HuH-7 (cell line): ENCODE measurements at places on chromosomes 12 and 14.

DNA sequence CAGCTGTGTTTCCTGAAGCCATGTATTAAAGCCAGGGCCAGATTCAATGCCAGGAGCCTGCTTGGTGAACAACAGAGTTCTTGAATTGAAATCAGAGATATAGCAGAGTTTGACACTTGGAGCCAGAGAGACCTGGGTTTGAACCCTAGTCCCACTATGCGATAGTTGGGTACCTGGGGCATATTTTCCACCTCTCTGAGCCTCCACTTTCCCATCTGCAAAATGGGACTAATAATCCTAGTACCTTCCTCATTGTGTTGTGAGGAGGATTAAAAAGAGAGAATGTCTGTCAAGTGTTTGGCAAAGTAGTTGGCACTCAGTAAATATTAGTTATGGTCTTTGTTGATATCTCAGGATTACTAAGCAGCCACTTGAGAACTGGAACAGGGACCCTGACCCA lies 6.0 kb upstream of the HRK start:
- DNase-seq = no peak

DNA sequence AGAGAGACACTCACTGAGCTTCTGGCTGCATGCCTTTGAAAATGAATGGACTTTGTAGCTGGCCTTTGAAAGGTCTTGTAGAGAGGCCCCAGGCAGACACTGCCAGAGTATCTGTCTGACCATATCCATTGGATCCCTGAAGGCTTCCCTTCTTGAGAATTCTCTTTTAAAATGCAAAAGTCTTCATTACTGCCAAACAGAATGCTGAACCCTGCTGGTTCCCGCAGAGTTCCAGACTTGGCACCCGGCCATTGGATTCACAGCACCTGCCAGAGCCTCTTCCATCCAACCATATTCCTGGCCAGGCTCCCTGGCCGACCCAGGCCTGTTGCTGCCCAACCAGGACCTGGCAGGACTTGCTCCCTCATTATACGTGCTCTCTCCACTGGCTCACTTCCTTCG lies 182.5 kb downstream of the GXYLT1 start:
- DNase-seq = no peak

DNA sequence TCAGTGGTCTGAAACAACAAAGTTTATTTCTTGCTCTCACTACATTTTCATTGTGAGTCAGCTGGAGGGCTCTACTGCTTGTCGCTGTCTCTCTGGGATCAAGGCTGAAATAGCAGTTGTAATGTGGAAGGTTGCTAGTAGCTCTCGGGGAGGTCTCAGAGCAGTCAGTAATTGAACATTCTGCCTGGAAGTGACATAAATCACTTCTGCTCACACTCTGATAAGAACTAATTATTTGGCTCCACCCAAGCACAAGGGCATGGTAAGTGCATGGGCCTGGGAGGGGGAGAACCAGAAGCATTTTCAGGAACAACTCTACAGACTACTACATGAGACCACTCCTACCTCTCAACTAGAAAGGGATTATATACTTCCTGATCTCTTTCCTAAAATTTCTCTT lies 128.2 kb downstream of the TMEM117 start:
- DNase-seq = no peak

DNA sequence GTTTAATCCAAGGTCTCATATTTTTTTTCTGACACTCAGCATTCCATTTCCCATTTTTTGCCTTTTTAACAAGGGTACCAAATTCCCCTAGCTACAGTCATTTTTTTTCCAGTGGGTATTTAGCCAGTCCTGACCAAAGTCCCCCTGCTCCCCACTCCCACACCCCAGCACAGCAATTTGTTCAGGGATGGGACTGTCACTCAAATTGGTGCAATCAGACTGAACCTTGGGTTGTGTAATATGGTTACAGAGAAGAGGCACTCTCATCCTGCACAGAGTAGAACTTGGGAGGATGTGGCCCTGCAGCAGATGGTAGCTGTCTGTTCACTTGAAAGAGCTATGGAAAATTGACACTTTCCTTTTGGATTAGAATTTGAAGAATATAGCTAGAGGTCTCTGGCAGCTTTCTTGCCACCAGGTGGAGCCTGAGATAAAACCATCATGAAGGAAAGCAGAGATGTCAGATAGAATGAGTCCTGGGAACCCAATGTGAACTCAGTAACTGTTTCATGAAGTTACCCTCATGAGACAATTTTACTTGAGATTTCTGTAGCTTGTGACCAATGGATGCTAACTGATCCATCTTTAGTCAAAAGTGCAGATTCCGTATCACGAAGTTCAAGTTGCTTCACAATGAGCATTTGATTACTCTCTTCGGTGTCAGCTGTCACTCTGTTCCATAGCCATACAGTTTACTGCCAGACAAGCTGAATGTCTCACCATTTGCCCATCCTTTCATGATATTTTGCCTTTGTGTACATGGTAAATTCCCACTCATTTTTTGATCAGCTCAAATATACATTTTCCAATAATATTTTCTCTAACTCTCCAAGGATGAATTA lies 394.0 kb upstream of the SYT1 start:
- peak; percentile 6 for DNase-seq

DNA sequence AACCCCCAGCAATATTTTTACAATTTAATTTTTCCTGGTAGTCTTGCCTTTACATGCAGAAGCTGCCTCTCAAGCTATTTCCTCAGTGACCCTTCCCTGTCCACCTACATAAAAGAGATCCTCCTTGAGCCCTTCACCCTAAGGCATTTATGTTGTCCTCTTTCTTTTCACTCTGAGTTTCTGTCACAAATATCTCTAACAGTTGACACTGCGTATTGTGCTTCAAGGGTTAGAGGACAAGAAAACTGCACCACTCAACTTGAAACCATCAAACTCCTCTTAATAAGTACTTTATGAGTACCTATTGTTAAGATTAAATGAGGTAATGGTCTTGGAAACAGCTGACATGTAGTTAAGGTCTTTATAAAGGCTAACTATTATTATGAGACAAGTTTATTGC lies 557.7 kb downstream of the TRHDE start:
- DNase-seq = no peak

GRCh38 chr12:25970916-25971653 lies 12.6 kb downstream of the RASSF8 start:
- no peak for DNase-seq

DNA sequence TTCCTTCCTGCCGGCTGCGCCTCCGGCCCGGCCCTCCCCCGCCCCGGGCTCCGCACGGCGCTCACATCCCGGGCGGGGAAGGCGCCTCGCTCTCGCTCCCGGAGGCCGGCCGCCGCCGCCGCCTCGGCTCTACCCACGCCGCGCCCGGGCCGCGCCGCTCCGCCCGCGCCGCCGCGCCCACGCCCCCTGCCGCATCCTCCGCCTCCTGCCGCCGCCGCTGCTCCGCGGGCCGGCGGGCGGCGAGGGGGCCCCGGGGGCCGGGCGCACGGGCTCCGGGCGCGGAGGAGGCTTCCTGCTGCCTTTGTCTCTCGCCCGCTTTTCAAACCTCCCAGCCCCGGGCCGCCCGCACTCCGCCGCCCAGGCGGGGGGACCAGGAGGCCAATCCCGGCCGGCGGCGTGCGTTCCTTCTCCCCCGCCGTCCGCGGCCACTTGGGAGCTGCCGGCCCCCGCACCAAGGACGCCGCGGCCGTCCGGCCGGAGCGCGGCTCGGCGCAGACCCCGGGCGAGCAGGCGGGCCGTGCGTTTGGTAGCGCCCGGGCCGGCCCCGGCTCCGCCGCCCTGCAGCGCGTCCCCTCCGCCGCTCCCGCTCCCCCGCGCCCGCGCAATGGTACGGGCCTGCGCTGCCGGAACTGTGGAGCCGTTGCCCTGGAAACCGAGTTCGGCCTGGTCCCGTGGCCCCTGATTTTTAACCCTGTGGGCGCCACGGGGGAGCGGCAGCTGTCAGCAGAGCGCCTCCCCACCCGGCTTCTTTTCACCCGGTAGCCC lies at the start of gene FBXL14:
Gene FBXL14 (minus strand): TSS at position 321 of the 765 bp plus-strand sequence. CDS start 515 bp downstream, outside the sequence.
- DNase-seq = peak; percentile 89

DNA sequence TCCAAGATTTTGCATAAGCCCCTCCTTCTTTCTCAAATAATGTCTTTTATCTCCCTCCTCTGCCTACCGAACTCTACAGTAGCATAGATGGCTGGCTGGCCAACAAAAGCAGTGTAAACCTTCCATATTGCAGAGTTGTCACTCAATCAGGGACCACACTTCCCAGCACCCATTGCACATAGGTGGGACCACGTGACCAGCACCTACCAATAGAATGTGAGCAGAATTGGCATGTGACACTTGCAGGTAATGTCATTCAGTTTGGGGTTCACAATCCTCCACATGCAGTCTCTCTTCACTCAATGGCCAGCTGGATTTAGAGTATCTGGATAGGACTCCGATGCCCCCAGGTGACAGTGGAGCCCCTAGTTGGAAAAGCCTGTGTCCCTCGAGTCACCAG lies 190.3 kb upstream of the CRY1 start:
- no peak for DNase-seq

GRCh38 chr14:93431036-93431670 lies 414 bp downstream of the UNC79 start:
- peak; percentile 6 for DNase-seq

DNA sequence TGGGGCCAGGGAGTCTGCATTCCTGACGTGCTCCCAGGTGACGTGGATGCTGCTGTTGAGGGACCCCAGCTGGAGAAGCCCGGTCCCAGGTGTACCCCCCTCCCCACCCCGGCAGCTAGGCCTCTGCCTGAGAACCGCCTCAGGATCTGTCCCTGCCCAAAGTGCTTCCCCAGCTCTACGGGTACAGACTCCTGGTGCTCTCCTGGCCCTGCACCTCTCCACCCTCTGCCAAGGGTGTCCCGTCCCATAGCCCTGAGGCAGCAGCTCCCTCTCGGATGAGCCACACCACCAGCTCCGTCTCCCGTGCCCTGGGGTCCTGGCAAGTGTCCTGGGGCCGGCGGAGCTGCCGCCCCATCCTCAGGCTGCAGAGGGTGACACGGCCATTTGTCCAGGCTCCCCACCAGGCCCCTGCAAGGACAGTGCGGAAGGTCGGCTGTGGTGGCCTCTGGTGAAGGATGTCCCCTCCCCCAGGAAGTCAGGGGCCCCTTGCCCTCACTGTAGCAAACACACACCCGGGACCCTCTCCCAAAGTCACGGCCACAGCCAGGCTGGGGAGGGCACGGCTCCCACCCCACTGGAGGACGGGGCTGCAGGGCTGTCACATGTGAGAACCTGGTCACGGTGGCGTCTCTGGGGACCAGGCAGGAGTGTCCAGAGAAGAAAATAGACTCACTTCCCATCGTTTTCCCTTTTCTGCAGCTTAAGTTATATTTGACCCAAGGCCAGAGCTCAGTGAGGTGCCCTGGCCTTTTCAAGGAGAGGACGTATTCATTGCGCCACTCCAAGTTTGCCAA lies 74.4 kb upstream of the FBRSL1 start:
- DNase-seq = no peak

- DNase-seq = no peak
These were observed 7.0 kb downstream of the FOXA1 start for GRCh38 chr14:37587881-37588666.

DNA sequence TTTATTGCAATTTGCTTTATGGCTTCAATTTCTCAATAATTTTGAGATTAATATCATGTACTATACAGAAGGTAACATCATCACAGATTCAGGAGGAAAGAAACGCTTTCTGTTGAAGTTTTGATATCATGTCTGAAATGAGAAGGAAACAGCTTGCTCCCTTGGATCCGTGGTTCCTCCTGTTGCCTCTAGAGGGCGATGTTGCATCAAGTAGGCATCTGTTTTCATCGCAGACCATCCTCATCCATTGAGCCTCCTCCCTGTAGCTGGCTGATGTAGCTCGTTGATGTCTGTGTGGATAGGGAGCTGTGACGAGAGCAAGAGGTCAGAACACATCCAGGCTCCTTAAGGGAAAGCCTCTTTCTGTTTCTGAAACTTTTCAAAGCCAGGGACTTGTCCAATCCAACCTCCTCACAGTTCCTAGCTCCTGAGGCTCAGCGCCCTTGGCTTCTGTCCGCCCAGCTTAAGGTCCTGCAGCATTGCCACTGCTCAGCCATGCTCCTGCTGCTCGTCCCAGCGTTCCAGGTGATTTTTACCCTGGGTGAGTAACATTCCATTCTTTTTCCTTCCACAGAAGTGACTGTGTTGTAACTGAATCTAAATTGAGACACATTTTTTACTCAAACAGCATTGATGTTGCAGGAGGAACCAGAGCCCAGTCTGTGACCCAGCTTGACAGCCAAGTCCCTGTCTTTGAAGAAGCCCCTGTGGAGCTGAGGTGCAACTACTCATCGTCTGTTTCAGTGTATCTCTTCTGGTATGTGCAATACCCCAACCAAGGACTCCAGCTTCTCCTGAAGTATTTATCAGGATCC lies 304.8 kb upstream of the OR4E1 start:
- peak; percentile 37 for DNase-seq

DNA sequence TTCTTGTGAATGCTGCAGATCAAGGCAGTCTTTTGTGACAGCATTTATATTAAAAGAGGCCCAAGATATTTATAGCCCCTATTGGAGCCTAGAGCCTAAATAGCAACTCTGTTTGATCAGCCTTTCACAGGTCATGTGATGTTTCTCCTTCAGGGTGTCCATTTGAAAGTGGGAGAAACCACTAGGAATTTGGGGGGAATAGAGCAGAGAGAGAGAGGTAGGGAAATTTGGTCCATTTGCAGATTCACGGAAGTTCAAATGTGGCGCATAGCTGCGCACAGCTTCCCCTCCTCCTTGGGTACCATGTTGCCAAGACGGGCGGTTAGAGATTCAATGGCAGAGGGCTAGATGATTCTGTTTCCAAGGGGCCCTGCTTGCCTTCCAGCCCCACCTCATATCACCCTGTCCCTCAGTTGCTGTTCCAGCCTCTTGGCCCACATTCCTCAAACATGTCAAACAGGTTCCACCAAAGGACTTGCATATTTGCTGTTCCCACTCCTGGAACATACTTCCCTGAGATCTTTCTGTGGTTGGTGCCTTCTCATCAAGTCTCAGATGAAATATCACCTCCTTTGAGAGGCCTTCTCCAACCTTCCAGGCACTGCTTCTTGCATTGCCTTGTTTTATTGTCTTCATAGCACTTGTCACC lies 220.8 kb downstream of the CHST11 start:
- no peak for DNase-seq

- no peak for DNase-seq
These were observed 8.6 kb downstream of the RAB5B start for GRCh38 chr12:55982319-55982936.

DNA sequence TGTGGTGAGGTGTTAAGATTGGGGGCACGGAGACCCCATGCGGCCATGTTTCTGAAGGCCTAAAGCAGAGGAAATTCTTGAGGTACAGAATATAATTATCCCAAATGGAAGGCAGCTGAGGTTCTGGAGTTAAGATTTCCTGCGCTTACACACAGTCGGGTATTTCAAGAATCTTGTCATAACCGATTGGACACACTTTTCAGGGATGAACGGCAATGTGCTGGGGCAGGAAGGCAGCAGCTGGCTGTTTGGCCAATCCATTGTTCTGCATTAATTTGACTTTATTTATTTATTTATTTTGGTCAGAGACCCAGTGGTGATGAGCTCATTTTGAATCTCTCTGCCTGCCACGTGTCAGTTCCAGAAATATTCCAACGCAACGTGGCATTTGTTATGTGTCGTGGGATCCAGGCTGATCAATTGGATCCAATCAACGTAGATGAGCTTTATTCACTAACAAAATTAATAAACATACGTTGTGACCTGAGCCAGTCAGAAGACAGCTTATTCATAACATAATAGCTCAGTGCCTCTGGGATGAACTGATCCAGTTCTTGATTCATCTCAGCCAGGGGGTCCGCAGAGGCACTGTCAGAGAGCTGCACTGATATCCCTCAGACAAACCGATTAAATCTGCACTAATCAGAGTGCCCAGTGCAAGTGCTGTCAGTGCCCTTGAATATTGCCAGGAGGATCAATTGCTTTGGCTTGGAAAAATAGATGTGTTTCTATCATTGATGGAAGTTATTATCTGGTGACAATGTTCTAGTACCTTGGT lies 181.0 kb downstream of the KTN1 start:
- DNase-seq = no peak
